H4 (cell line): ENCODE measurements at places on chromosomes 16 and 17.
A peak's percentile ranks its signal among the peaks of the same experiment; 100 is the strongest.

GRCh38 chr16:20029611-20030010 lies 44.1 kb downstream of the GPR139 start:
- no peak for DNase-seq

DNA sequence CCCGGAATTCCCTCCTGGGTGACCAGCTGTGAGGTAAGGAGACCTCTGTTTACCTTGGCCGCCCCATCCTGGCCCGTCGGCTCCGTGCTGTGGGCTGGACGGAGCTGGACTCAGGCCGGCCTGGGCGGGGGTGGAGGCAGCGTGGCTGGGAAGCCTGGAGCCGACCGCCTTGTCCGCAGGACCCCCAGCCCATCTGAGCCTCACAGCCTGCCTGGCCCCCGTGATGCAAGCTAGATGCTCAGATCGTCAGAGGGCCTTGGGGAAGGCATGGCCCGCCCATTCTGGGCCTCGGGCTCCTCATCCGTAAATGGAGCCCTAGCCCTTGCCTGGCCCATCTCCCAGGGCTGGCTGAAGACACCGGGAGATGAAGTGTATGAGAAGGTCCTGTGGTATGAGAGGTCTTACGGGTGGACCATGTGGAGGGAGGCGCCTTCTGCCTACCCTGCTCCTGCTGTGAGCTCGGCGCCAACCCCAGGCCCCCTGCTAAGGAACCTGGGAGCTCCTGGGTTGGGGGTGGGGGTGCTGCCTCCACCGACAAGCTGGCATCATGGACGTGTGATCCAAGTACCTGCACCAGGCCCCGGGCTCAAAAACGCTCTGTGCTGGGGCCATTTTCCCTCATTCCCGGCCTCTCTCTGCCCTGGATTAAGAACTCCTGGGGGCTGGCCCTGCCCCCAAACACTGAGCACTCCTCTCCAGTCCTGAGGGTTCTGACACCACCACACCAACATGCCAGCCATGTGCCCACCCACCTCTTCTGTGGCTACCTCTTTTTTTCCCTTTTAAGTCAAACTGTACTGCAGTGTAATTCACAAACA lies 5.4 kb upstream of the P2RX1 start:
- DNase-seq = no peak

- no peak for DNase-seq
Measured at GRCh38 chr17:6555331-6556120, 829 bp downstream of the PITPNM3 start.

DNA sequence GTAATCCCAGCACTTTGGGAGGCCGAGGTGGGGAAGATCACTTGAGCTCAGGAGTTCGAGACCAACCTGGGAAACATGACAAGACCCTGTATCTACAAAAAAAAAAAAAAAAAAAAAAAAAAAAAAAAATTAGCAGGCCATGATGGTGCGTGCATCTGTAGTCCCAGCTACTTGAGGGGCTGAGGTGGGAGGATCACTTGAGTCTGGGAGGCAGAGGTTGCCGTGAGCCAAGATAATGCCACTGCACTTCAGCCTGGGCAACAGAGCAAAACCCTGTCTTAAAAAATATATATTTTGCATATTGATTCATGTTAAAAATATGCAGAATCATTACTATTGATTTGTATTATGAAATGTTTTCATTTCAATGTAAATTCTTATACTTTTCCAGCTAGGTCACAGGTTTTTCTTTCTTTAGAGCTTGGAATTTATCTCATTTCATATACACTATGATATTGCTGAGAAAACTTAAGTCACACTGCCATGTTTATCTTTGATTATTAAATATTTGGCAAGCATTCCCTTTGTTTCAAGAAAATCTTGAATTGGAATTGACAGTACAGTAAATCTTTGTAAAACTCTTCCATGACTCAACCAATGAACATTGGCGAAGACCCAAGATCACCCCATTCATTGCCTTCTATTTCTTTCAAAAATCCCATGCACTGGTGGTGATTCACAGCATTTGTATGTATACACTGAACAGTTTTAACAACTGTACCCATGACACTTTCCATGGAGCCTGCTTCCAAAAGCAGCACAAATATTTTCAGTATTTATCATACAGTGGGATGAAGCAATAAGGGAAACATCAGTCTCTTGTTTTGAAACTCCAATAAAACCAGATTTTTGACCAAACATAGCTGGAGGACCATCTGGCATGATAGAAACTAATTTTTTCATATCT lies 83.5 kb upstream of the TNRC6A start:
- DNase-seq = peak; percentile 97

GRCh38 chr17:1422885-1423284 lies 22.9 kb upstream of the YWHAE start:
- peak; percentile 80 for DNase-seq

DNA sequence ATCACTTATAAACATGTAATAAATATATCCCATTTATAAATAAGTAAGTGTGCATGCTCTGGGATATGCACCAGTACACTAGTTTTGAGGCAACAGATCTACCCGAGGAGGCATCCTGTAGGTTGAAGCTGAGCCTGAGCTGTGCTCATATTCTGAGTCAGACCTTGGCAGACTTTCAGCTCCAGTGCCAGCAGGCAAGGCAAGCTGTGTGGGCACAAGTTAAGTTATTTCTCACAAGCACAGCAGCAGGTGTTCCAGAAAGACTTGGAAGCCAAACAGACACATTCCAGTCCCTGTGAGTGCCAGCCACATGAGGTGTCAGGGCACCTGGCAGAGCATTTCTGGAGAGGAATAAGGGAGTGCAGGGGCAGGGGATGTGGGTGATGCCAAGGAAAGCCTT lies 1.3 kb upstream of the CLEC19A start:
- peak; percentile 89 for DNase-seq

DNA sequence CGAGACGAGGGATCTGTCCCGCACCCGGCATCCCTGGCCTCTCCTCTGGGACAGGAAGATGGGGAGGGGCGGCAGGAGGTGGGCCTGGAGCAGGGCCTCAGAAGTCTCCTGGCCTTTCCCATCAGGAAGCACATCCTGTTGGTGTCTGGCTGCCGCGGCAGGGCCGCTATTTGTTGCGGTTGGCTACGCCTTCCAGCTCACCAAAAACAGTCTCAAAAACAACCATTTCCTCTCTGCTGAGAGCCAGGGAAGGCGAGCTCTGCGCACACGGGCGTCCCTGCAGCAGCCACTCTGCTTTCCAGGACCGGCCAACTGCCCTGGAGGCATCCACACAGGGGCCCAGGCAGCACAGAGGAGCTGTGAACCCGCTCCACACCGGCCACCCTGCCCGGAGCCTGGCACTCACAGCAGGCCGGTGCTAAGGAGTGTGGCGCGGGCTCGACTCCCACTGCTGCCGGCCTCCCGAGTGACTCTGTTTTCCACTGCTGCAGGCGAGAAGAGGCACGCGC lies at the start of gene TMEM204:
TMEM204 (plus strand) TSS at position 224 of the 509 bp plus-strand sequence. CDS start 610 bp downstream, outside the sequence.
- no peak for DNase-seq

DNA sequence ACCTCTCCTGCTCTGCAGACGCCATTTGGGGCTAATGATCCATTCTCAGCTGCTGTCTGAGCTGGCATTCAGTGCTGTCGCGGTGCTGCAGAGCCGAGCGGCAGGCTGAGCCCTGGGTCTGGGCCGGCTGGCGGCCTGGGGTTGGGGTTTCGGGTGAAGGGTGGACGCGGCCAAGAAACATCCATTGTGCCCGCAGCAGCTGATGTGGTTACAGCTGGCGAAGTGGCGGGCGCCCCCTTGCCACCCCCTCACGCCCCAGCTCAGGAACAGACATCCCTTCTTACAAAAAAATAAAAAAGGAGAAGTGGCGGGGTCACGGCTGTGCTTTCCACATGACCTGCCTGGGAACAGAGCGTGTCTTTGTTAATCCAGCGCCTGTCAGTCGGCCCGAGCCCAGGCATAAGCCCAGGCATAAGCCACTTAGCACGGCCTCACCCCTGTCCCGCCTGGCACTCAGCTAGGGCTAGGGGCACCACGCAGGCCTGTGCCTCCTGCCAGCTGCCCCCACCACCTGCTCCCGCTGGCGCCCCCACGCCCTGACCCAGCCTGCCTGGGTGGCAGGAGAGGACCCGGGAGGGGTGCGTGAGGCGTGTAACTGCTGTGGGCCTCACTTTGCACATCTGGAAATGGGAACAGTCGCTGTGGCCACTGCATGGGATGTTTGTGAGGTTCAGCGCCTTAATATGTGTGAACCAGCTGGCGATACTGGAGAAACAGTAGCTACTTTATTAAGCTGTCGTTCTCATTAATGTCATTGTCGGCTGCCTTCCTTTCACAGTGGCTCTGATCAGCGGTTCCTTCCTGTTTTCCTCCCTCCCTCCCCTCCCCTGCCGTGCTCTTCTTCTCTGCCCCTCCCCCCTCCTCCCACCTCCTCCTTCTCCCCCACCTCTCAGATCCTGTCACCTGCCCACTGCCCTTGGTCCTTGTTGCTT lies 197.7 kb upstream of the CIBAR2 start:
- no peak for DNase-seq

DNA sequence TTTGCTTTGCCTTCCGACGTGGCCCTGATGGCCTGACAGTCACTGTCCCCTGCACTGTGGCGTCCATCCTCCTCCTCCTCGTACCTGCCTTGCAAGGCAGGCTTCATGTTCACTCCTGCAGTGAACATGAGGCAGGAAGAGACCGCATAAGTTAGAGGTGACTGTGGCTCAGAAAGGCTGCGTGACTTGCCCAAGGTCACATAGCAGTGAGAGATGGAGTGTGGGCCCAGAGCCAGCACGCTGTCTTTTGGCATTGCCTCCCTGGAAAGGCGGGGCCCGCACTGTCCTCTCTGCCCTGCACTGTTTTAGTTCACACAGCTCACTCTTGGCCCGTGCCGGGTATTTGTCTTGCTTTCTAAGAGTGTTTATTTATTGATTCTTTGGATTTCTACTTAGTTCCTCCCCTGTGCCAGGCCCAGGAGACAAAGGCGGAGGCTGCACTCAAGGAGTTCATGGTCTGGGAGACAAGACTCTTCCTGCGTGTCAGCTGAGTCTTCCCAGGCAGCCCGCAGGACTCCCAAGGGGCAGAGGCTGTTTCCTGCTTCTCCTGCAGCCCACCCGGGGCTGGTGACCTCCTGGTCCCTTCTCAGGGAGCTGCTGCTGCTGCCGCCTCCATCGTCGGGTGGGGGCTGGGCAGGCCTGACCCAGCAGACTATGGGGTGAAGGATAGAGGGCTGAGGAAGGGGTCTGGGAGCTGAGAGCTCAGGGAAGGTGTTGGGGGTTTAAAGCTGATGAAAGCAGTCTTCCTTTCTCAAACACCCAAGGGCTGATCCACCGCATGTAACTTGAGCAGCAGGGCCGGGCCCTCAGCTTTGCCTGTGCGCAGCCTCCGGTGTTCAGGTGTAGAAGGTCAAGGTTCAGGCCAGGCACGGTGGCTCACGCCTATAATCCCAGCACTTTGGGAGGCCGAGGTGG lies 12.7 kb downstream of the CYGB start:
- DNase-seq = peak; percentile 40

GRCh38 chr17:10316801-10317542 lies 55.8 kb downstream of the MYH13 start:
- peak; percentile 29 for DNase-seq

DNA sequence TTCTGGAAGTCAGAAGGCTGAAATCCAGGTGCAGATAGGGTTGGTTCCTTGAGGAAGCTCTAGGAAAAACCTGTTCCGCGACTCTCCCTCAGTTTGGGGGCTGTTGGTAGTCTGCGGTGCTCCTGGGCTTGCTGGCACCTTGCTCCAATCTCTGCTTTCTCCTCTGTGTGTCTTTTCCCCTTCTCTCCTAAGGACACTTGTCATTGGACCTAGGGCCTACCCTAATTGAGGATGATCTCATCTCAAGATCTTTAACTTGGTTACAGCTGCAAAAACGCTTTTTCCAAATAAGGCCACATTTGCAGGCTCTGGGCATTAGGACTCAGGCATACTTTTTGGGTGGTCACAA lies 12.9 kb upstream of the CACNG4 start:
- DNase-seq = peak; percentile 83

DNA sequence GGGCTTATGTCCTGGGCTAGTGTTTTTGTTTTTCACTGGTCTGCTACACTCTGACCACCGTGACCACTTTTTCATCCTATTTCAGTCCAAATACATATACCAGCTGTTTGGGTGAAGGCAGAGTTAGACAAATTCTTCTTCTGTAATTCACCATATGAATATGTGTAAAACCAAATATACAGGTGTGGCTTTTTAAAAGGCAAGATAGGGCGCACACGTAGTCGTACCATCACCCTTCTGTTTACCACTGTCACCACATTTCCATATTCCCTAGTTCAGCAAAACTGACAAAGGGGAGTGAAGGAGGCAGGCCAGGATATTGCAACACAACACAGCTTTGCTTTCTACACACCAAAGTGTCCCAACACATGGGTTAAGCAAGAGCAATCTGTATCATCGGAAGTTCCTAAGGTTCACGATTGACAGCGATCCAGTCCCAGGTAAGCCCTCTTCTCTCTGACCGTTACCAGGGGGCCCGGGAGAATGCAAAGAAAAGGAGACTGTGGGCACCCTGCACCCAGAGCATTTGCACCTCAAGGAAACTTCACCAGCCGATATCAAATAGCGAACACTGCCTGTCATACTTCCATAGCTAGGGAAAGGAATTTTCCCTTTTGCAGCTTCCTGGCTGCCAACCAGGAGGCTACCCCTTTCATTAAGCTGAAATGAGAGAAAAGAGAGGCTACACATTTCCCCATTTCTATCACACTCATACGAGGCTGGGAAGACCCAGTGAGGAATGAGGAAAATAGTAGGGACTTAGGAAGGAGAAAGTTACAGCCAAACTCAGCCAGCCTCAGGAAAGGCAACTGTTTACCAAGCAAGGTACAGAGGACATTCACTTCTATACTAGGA lies 23.1 kb downstream of the CREBBP start:
- no peak for DNase-seq

DNA sequence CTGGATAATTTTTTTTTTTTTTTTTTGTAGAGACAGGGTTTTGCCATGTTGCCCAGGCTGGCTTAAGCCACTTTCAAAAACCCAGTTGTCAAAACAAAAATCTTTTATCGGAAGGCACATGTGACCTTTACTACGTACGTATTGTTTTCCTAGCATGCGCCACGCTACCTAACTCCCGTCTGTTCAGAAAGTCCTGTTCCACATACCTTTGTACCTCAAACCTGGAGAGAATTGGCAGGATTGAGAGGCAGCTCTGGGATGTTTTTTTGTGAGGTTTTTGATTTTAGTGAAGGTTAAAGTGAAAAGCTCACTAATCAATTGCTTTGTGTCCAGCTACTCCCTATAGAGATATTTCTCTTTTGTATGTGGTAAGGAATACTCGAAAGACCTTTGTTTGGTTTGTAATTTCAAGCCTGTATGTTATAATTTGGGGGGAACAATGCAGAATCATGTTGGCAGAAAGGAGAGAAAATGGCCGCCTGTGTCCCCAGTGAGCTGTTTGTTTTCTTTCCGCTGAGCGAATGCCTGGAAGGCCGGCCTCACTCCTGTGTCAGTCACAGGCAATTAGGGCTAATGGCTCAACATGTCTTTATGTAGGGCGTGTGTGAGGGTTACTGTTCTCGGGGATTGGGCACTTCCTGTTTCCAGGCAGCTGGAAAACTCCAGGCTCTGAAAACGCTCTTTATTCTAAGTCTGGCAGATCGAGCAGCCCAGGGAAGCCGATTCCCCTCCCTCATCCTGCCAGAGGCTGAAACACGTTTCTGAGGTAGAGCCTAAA lies 60.8 kb upstream of the CLEC18A start:
- DNase-seq = peak; percentile 28

GRCh38 chr17:39996800-39997199 lies 16.2 kb downstream of the PSMD3 start:
- no peak for DNase-seq

GRCh38 chr17:70099294-70099693 lies 24.3 kb downstream of the KCNJ16 start:
- DNase-seq = no peak

GRCh38 chr16:50671644-50672260 lies 9.4 kb downstream of the SNX20 start:
- no peak for DNase-seq

- no peak for DNase-seq
Measured at GRCh38 chr17:78997881-78998280, 11.7 kb downstream of the CANT1 start.

GRCh38 chr17:68161644-68162428 lies 86.0 kb upstream of the AMZ2 start:
- DNase-seq = no peak
